Upper lobe of left lung (tissue), 6 donors: ENCODE measurements at places on chromosomes 5 and 9.

DNA sequence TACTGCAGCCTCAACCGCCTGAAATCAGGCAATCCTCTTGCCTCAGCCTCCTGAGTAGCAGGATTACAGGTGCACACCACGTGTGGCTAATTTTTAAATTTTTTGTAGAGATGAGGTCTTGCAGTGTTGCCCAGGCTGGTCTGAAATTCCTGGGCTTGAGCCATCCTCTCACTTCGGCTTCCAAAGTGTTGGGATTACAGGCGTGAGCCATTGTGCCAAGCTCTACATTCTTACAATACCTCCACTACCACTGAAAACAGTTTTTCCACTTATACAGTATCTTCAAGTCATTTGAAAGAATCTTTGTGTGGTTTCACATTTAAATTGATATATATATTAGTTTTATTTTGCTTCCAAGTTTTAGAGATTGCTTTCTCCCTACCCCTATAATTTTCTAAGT, 42.6 kb downstream of the LARP1 start:
- H3K27ac ChIP-seq: no peak overlapping the region
- H3K4me3 ChIP-seq: no peak overlapping the region
- peaks cover 3% of the 10 kb centered on the region for H3K4me1 ChIP-seq
- no peak for DNase-seq

DNA sequence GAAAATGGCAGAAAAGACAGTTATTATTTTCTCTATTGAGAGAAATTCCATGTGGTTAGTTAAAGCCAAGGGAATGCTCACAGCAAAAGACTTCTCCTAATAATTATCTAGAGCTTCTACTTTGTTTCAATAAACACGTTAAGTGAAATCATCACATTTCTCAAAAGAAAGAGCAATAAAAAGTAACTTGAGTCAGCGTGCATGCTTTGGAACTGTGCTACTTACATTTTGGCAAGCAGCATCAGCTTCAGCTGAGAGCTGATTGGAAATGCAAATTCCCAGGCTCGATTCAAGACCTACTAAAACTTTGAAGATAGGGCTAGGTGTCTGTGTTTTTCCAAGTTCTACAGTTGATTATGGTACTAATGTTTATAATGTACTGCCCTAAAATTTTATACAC, 132.1 kb downstream of the CDH18 start:
- H3K4me1 ChIP-seq: no peaks in the 10 kb centered on the region
- no peaks in the 10 kb centered on the region for H3K27me3 ChIP-seq
- no peak overlapping the region for H3K4me3 ChIP-seq

- DNase-seq: peak; percentile 84
- H3K36me3 ChIP-seq: peaks cover 2% of the 10 kb centered on the region
- peaks cover 29% of the 10 kb centered on the region for H3K4me1 ChIP-seq
- peaks cover 12% of the 10 kb centered on the region for H3K27me3 ChIP-seq
- H3K27ac ChIP-seq: peak overlapping the region; percentile 46
- H3K4me3 ChIP-seq: no peak overlapping the region
Observed at GRCh38 chr9:136799079-136799853, 3.1 kb downstream of the CCDC183 start.

DNA sequence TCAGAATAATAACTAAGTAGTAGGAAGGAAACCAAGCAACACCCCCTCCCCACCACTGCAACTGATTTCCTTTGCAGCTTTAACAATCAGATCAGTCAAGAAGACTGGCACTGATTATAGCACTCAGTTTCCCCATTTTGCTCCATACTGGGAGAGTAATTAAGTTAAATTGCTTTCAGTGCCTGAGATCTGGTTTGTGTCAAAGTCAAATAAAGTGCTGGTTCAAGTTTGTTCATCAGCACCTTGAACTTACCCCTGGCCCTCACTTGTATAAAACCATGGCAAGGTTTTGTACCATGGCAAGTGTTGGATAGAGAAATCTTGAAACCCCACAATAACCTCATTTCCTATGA, 290.2 kb upstream of the SEMA6A start:
- no peaks in the 10 kb centered on the region for H3K4me1 ChIP-seq
- no peaks in the 10 kb centered on the region for H3K27me3 ChIP-seq
- no peak overlapping the region for H3K27ac ChIP-seq
- DNase-seq: no peak

GRCh38 chr9:129803676-129804060, 684 bp downstream of the TOR1B start:
- peak overlapping the region; percentile 97 for H3K4me3 ChIP-seq
- H3K27ac ChIP-seq: peak overlapping the region; percentile 83
- H3K36me3 ChIP-seq: peaks cover 10% of the 10 kb centered on the region
- H3K27me3 ChIP-seq: no peaks in the 10 kb centered on the region

DNA sequence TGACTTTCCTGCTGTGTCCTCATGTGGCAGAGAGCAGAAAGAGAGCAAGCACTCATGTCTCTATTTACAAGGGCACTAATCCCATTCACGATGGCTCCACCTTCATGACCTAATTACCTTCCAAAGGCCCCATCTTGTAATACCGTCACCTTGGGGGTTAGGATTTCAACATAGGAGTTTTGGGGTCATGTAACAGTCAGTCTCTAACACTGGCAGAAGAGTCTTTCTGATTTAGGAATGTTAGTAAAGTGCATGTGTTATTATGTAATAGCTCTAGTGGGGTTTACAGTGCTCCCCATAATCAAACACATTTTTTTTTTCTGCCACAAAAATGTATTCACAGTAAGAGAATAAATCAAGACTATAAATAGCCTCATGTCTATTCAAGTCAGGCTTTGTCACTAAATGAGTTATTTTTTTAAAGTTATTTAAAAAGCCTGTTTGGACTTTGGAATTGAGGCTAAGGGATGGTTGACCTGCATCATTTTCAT, 19.1 kb downstream of the GALNT10 start:
- H3K27ac ChIP-seq: no peak overlapping the region
- no peak for DNase-seq
- no peak overlapping the region for H3K4me3 ChIP-seq
- peaks cover 10% of the 10 kb centered on the region for H3K36me3 ChIP-seq
- H3K27me3 ChIP-seq: no peaks in the 10 kb centered on the region
- no peaks in the 10 kb centered on the region for H3K4me1 ChIP-seq

DNA sequence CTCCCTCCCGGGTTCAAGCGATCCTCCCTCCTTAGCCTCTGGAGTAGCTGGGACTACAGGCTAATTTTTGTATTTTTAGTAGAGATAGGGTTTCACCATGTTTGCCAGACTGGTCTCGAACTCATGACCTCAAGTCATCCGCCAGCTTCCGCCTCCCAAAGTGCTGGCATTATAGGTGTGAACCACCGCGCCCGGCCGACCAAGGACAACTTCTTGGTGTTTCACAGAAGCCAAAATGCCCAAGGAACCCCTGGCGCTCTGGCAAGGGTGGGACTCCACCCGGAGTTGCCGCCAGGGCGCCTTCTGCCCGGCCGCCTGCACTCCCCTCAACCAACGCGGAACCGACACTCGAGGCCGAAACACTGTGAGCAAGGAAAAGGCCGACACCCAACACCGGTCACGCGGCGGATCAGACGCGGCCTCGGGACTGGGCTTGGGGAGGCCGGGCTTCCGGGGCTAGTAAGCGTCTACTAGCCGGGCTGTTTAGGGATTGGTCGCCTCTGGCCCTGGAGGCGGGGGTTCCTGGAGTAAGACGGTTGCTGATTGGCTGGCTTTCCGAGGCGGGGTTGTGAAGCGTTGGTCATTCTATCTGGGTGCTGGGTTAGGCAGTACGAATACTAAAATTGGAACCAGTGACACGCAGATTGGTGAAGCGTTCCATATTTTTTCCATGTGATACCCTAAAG, 7.7 kb upstream of the CFAP157 start:
- H3K27me3 ChIP-seq: no peaks in the 10 kb centered on the region
- DNase-seq: peak; percentile 99
- H3K27ac ChIP-seq: peak overlapping the region; percentile 86
- H3K4me3 ChIP-seq: no peak overlapping the region
- H3K4me1 ChIP-seq: peaks cover 4% of the 10 kb centered on the region
- H3K36me3 ChIP-seq: no peaks in the 10 kb centered on the region

- H3K27me3 ChIP-seq: no peaks in the 10 kb centered on the region
- DNase-seq: no peak
- H3K36me3 ChIP-seq: peaks cover 3% of the 10 kb centered on the region
- peaks cover 5% of the 10 kb centered on the region for H3K4me1 ChIP-seq
- no peak overlapping the region for H3K4me3 ChIP-seq
Observed at GRCh38 chr9:93033531-93033930, 25.0 kb upstream of the SUSD3 start.

GRCh38 chr5:178227138-178227659, 5.4 kb downstream of the PHYKPL start:
- peaks cover 56% of the 10 kb centered on the region for H3K36me3 ChIP-seq
- DNase-seq: no peak
- H3K4me3 ChIP-seq: no peak overlapping the region
- no peak overlapping the region for H3K27ac ChIP-seq

- DNase-seq: no peak
- H3K27ac ChIP-seq: no peak overlapping the region
- H3K36me3 ChIP-seq: no peaks in the 10 kb centered on the region
- no peaks in the 10 kb centered on the region for H3K4me1 ChIP-seq
Observed at GRCh38 chr5:71907001-71907588, 188.0 kb downstream of the CARTPT start.

DNA sequence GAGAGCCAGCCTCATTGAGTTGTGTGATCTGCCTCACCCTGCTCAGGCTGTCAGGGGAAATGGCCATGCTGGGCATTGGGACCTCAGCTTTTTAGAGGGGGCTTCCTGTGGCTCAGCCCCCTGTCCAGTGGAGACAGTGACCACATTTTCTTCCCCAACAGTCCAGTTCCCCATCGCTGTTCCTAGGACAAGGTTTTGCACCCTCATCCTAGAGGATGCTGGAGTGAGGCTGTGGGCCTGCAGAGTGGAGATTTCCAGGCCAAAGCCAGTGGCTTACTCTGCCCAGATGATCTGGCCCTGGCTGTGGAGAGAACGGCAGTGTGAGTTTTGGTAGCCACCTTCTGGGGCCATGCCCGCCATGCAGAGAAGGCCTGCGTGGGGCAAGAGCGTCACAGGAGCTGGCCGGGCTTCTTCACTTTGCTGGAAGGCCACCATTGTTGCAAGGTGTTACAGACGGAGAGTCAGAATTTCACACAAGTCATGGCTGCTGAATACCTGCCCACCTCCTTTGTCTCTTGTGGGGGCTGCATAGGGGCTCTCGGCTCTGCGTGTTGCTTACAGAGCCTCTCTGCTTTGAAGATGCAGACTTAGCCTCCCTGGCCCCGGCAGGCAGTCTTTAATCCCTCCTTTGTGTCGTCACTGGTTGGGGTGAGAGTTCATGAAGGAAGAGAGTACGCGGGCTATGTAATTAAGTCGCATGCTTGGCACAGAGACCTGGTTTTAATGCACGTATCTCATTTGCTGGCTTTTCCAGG, 35.2 kb upstream of the PITX1 start:
- no peak overlapping the region for H3K27ac ChIP-seq
- H3K27me3 ChIP-seq: no peaks in the 10 kb centered on the region
- H3K4me3 ChIP-seq: no peak overlapping the region
- no peak for DNase-seq
- no peaks in the 10 kb centered on the region for H3K36me3 ChIP-seq

- H3K27me3 ChIP-seq: no peaks in the 10 kb centered on the region
- no peak overlapping the region for H3K4me3 ChIP-seq
- DNase-seq: no peak
Observed at GRCh38 chr9:137452761-137453642, 6.1 kb downstream of the NSMF start.

- H3K36me3 ChIP-seq: no peaks in the 10 kb centered on the region
- H3K27me3 ChIP-seq: no peaks in the 10 kb centered on the region
- no peaks in the 10 kb centered on the region for H3K4me1 ChIP-seq
- no peak for DNase-seq
Observed at GRCh38 chr5:64457846-64458245, 48.0 kb upstream of the RGS7BP start.
